Stimulated activated CD8-positive, alpha-beta memory T cell treated with anti-CD3 and anti-CD28 coated beads, Interleukin-4, amount 100 ng/mL, for 24 hours (primary cell): ENCODE measurements at places on chromosomes 1 and 21.

GRCh38 chr1:64536836-64537490 is 67.0 kb downstream of the CACHD1 start:
- DNase-seq = no peak

- no peak for DNase-seq
Measured at GRCh38 chr1:229110986-229111385, 159.9 kb upstream of the RAB4A start.

DNA sequence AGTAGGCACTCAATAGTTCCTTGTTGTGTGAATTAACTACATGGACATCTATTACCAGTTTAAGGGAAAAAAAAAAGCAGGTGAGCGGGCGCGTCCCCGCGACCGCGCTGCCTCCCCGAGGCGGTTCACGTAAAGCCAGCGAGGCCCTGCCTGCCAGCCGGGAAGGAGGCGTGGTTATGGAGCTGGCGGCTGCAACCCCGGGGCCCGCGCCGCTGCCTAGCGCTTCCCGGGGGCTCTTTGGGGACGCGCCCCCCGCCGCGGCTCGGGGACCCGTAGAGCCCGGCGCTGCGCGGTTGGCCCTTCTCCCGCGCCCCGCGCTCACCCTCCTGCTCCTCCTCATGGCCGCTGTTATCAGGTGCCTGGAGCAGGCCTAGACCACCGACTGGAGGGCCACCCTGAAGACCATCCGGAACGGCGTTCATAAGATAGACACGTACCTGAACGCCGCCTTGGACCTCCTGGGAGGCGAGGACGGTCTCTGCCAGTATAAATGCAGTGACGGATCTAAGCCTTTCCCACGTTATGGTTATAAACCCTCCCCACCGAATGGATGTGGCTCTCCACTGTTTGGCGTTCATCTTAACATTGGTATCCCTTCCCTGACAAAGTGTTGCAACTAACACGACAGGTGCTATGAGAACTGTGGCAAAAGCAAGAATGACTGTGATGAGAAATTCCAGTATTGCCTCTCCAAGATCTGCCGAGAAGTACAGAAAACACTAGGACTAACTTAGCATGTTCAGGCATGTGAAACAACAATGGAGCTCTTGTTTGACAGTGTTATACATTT is 2.6 kb upstream of the CC2D1B start:
- DNase-seq = peak; percentile 28

DNA sequence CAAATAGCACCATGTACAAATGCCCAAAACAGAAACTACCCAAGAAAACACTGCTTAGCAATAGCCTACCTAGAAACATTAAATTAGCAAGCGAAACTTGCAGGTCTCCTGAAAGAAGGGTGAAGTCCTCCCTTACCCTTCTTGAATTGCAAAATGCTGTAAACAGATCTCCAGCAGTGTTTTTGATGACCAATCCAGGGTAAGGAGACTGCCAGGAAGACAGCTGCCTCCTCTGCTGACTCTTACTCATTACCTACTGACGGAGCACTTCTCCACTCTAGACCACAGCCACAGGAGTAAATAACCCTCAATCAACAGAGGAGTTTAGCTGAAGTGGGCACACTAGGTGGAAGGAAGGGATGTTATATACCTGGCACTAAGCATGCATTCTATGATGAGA is 32.2 kb upstream of the GADD45A start:
- DNase-seq = no peak

DNA sequence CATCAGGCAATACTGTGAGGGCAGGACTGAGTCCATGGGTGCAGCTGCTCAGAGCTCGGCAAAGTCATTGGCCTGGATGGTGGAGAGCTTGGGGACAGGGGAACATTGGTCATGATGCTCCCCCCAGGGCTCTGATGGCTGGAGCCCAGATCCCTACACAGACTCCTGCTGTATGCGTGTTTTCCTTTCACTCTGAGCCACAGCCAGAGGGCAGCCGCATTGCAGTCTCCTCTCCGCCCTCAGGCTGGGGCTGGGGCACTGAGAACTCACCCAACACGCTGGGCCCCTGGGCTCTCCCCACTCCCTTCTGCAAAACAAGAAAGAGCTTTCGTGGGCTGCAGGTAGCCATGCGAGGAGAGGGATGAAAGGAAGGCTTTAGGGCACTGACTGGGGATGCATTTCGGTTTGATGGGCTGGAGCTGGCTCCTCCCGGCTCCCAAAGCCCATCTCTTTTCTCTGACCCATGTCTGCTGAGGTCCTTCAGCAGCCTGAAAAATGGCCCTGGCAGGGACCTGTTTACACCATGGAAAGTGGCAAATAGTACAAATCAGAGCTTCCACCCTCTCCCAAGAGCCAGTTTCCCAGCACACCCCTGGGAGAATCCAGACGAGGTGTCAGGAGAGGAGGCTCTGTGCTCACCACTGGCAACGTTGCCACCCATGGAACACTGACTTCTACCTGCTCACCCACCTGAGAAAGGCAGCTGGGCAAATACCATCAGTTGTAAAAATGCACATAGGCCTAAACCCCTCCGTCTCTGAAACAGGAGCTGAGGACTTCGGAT is 43.8 kb downstream of the CAPN2 start:
- no peak for DNase-seq

DNA sequence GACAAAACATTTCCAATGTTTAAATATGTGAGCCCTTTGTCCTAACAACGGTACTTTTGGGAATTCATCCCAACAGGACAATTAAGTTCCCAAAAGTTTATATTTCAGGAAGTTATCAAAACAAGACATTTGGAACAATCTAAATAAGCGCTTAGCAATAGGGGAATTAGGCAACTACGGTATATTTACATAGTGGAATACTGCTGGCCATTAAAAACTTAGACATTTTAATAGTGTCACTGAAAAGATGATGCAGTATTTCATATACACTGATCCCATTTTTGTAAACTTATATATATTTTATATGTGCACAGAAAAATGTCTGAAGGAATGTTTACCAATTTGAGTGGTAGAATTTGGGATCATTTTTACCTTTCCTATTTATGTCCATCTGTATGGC is 20.8 kb downstream of the UBR4 start:
- DNase-seq = no peak

DNA sequence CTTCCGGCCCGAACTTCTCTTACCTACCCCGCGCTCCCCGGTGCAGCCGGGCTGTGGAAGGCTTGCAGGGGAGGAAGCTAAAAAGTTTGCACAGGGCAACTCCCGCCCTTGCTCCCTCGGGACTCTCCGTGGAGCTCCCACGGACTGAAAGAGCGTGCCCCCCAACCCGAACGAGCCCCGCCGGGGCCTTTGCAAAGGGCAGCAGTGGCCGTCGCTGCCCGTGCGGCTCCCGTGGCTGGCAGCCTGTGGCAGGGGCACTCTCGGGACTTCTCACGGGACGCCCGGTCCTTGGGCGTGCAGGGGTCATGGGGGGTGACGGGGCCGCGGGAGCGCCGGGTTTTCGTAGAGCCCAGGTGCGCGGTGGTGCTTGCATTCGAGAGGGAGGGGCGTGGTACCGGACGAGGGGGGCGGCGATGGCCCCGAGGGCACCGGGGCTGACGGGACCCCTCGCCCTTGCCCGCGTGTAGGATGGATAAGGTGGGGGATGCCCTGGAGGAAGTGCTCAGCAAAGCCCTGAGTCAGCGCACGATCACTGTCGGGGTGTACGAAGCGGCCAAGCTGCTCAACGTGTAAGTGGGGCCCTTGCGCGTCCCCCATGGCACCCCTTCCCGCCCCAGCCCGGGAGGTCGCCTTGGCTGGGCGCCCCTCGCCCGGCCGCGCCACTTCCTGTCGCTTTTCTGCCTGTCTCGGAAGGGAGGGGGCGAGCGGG is 711 bp downstream of the GADD45A start:
- DNase-seq = peak; percentile 53

- no peak for DNase-seq
Measured at GRCh38 chr1:222897527-222898190, 82.8 kb downstream of the DISP1 start.

DNA sequence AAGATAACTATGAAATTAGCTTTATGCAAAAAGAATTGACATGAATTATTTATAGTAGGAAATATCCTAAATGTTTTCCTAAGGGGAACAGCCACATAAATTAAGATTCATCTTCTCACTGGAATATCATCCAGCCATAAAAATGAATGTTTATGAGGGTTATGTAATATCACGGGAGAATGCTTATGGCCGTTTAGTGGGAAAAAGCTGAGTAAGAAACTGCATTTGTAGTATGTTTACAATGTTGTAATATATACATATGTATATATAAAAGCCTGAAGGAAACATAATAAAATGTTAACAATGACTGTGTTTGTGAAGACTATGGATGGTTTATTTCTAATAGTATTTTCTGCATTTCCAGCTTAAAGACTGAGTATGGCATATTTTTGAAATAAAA is 152.3 kb upstream of the DNAH14 start:
- no peak for DNase-seq

- DNase-seq = no peak
Measured at GRCh38 chr1:162983671-162984425, 85.3 kb upstream of the RGS4 start.

DNA sequence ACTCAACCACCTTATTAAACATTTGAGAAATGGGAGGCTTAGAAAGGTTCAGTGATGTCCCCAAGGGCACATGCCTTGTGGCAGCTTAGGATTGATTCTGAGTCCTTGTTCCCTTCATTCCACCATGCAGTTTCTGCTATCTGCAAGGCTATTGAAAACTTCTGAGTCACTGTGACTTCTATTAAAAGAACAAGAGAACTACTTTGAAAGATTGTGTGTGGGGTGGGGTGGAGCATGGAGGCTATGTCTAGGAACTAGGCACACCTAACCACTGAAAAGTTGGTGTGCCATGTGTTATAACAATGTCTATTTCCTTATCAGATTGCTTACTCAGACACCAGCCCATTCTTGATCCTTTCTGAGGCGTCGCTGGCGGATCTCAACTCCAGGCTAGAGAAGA is 10.8 kb downstream of the MTARC1 start:
- no peak for DNase-seq

DNA sequence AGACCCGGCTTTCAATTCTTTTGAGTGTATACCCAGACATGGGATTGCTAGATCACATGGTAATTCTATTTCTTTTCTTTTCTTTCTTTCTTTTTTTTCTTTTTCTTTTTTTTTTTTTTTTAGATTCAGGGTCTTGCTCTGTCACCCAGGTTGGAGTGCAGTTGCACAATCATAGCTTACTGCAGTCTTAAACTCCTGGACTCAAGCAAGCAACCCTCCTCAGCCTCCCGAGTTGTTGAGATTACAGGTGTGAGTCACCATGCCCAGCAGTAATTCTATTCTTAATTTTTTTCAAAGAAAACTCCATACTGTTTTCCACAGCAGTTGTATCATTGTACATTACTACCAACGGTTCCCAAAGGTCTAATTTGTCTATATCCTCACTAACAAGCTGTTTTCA is 13.5 kb upstream of the RNF186 start:
- DNase-seq = no peak

DNA sequence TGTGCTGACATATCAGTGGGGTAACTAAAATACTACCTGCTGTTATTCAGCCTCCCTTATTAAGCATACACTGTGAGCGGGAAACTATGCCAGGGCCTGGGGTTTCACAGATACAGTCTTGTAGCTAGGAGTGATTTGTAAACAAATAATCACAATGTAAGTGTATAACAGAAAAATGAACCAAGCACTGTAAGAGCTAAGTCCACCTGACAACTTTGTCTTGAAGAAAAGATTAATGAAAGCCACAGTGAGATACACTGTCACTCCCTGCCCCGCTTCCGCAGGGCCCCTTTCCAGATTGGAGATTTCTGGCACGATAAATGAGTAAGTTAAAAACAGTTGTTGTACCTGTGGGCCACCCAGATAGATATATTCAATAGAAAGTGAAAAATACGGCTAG is 4.8 kb downstream of the RCAN3 start:
- DNase-seq = no peak

- peak; percentile 66 for DNase-seq
Measured at GRCh38 chr21:14215971-14216641, at the start of gene RBM11. TSS of gene RBM11 (plus strand) at chr21:14216157. CDS start at chr21:14216187, 30 bp downstream.

GRCh38 chr1:154999571-155000410 is 2.8 kb upstream of the ZBTB7B start:
- DNase-seq = peak; percentile 46

DNA sequence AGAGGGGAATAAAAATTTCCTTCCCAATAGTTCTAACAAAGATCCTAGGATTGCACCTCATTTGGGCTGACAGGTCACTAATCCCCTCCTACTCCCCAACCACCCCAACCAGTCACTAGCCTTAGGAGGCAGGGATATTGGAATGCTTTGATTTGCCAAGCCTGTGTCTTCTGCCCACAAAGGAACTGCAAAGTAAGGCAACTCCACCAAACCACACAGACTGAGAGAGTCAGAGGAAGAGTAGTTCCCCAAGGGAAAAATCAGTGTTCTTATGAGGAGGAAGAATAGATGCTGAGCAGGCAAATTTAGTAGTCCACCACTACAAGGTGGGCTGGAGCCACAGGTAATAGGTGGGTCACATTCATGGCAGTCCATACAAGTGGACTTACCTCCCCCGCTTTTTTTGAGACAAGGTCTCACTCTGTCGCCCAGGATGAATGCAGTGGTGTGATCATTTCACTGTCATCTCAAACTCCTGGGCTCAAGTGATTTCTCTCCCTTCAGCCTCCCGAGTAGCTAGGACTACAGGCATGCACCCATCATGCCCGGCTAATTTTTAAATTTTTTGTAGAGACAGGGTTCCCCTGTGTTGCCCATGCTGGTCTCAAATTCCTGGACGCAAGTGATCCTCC is 3.7 kb upstream of the TMEM39B start:
- DNase-seq = no peak

DNA sequence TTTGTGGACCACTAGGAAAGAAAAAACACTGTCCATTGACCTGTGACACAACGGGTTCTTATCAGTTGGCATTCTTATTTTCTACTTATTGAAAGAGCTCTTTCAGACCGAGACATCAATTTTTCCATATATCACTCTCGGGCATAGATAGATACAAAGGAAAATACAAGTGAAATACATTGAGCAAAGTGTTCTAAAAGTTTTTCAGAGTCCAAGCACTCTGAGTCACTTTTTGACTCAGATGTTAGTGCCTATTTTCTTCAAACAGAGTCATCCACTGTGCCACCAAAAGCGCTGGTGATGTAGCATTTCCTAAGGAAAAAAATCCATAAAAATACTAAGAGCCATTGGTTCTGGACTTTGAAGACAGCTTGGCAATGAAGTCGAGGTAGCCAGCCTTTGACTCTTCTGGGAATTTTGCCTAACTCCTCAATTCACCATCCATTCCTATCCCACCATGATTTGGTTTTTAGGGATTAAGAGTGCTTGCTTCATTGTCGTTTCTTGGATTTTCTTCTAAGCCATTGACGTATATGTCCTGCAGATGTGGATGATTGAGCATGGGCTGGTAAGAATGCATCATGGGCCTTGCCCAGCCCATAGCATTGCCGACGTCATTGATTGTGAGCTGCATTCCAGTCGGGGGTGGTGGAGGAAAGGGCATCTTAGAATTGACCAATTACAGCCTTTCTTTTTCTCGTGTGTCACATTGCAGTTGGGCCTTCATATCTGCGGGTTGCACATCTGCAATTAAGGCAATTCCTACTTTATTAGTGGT is 10.6 kb downstream of the GALNT2 start:
- DNase-seq = no peak

DNA sequence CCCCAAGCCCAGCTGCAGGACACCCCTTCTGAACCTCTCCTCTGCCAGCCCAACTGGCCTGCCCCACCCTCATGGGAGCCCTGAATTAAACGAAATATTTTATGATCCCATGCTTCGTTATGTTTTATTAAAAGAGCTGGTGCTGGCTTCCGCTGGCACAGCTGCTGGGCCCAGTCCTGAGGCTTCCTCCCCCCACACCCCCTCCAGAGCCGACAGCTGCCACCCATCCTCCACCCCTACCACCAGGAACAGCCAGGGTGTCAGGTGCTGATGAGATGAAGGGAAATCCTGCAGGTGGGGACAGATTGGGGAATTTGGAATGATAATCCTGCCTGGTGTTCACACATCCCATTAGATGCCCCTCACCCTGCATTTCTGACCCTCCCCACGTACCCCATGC is 19.0 kb downstream of the IGSF21 start:
- no peak for DNase-seq
